Inflammatory macrophage treated with lipopolysaccharide for 4 hours (primary cell): ENCODE measurements at places on chromosomes 6 and 20.

DNA sequence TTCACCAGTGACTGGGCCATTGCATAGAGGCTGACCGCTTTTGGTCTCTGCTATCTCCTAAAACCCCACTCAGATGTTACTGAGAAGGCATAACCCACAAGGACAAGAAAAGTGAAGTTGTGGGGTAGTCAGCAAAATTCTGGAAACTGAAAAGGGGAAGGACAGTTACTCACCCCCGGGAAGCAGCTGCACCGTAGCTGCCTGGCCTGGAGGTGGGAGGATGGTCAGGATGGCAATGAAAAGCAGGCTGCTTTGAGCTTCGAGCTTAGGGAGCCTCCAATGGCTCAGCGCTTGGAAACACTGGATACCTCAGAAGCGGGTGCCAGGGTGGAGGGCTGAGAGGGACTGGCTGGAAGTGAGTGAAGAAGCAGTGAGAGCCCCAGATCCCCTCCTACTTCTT, 56.0 kb downstream of the KCNK5 start:
- DNase-seq, result peak; percentile 68

GRCh38 chr20:58233881-58234528, 5.6 kb upstream of the ANKRD60 start:
- peak; percentile 21 for DNase-seq

GRCh38 chr6:164546263-164546662, 763.1 kb downstream of the C6orf118 start:
- no peak for DNase-seq

DNA sequence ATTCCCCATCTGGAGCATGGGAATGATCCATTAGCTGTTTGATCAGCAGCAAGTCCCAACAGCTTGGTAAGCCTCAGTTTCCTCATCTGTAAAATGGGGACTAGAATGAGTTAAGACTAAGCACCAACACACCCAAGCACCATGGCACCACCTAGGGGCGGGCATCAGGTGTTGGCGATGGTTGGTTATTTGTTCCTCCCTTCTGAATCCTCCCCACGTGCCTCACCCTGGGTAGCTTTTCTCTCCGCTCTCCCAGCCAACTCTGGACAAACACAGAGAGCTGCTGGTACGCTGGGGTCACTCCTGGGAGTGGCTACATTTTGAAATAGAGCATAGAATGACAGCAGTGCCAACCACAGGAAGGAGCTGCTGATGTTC, 13.3 kb upstream of the ITPR3 start:
- DNase-seq, result no peak

GRCh38 chr20:10040070-10040975, 5.5 kb downstream of the ANKEF1 start:
- DNase-seq, result peak; percentile 74

DNA sequence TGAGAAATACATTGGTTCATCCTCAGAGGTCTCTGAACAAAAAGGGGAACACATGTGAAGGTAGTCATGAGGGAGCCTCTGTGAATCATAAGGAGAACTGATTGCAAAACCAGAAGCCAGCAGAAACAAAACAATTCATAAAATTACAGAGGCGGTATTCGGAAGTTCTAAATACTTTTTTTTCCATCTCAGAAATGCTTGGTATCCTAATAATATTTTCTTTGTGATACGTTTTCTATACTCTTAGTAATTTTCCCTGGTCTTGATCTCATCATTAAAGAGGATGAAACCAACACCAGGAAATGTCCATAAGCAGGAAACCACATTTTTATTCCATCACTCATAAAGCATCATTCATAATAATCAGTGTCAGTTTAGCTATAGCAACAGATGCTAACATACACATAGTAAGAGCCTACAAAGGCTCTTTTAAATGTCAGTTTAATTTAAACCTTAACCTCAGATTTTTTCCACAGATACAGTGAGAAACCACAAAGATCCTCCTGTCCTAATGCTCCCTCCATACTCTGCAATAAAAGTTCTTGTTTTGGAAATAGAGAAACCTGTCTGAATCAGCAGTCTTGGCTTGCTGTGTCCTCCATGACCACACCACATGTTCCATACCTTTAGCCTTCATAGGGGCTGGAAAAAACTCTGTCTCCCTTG, 29.2 kb downstream of the SGK1 start:
- DNase-seq, result peak; percentile 96

- DNase-seq, result no peak
Measured at GRCh38 chr6:138529478-138529877, 30.2 kb upstream of the NHSL1 start.

DNA sequence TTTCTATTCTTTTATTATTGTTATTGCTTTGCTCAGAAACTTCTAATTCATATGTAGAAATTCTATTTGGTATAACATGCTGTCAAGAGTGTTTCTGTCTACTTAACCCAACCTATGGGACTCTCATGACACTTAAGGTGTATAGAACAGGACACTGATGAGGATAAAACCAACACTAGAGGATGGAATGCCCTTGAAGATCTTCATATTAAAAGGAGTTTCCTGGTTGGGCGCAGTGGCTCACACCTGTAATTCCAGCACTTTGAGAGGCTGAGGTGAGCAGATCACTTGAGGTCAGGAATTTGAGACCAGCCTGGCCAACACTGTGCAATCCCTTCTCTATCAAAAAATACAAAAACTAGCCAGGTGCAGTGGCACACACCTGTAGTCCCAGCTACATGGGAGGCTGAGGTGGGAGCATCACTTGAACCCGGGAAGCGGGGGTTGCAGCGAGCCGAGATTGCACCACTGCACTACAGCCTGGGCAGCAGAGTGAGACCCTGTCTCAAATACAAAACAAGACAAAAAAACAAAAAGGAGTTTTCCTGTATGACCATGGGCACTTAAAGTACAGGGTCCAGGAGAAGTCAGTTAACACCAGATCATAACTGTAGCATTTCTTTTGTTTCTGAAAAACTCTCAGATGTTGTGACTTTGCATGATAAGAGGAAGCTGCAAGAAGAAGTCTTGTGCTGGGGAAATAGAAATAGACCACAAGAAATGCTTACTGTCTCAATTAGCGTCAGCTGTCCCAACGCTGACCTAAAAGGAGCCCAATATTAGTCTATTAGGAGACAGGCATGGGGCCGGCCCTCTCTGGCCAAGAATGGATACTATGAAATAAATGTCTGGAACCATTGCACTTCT, 38.9 kb upstream of the CD2AP start:
- peak; percentile 88 for DNase-seq

DNA sequence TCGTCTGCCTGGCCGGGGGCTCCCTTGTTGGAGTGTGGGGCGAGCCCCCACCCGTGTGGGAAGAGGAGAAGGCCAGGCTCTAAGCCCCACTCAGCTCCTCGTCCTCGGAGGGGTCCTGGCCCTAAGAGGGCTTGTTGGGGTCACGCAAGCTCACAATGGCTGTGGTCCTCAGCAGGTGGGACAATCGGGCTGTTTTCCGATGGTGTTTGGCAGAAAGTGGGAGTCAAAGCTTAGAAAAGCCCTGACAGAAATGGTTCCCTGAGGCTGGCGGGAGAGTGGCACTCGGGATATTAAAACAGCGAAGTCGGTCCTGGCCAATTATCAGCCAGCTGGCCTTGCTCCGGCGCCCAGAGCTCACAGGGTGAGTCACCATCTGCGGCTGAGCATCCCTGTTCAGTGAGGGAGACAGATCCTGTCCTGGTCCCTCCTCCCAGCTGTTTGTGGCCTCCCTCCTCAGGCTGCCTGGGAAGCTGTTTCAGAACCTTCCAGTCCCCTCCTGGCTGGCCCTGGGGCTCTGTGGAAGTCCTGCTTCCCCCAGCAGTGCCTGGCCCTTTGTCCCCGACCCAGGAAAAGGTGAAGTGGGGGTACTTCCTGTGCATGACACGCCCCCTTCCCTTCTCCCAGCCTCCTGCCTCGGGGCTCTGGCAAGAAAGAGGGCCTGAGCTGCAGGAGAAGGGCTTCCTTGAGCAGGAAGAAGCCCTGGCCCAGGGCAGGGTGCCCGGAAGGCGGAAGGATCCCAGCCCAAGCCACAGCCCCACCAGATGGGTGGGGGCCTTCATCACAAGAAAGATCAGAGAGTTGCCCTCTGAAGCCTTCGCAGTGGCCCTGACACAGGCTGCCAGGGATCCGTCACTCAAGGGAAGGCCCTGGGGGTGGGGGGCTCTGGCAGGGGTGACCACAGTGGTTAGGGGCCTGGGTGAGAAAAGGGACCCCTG, 53.6 kb upstream of the BHLHE23 start:
- DNase-seq, result no peak

GRCh38 chr20:41072190-41072863, 43.7 kb downstream of the TOP1 start:
- DNase-seq, result no peak

DNA sequence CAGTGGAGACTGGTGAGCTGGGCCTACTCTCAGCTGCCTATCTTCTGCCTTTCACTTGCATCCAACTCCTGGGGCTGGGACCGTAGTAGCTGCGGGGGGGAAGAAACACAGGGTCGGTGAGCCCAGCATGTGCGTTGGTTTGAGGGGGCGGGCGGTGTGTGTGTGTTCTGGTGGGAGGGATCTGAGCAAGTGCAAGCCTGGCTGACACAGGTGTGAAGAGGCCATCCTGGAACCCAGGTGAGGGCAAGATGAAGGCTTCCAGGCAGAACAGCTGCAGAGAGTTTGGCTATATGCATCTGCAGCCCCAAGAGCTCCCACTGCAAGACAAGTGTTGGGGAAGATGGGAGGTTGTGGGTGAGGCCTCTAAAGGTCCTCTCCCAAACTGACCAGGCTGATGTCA, 30.6 kb downstream of the MOCS1 start:
- no peak for DNase-seq

DNA sequence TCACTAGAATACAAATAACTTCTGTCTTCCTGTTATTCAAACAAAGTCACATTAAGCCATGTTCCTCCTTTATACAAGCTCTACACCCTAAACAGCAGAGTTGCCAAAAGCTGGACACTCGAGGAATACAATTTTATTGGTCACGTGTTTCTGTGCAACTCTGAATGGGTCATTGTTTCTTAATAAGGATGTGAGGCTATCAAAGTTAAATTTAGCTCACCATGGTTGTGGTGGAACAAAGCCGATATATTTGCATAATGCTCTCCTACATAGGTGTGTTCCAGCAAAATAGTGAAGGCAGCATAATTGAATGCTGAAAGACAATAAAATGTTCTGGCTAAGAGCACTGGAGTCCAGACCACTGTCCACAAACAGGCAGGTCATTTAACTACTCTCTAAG, 36.9 kb upstream of the CD2AP start:
- peak; percentile 62 for DNase-seq

- DNase-seq, result peak; percentile 5
Measured at GRCh38 chr6:140711019-140711613, 1336.7 kb upstream of the CITED2 start.

GRCh38 chr20:3543901-3544507, 73.2 kb downstream of the ATRN start:
- DNase-seq, result no peak

- DNase-seq, result no peak
Measured at GRCh38 chr6:114735025-114735735, 392.4 kb upstream of the HS3ST5 start.

DNA sequence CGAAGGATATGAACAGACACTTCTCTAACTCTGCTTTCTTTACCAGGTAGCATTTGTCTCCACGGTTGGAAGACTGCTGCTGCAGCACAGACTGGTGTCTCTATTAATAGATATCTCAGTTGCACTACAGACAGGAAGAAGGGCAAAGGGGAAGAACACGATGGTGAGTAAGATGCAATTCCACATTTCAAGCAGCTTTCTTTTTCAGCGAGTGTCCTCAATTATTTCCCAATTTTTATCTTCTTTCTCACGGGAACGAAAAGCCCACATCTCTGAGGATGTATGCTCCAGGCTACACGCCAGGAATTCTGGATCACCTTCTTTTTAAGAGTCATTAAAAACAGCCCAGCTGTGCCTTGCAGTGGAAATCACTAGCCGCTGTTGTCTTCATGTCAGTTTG, 311.6 kb upstream of the ECI2 start:
- peak; percentile 86 for DNase-seq

DNA sequence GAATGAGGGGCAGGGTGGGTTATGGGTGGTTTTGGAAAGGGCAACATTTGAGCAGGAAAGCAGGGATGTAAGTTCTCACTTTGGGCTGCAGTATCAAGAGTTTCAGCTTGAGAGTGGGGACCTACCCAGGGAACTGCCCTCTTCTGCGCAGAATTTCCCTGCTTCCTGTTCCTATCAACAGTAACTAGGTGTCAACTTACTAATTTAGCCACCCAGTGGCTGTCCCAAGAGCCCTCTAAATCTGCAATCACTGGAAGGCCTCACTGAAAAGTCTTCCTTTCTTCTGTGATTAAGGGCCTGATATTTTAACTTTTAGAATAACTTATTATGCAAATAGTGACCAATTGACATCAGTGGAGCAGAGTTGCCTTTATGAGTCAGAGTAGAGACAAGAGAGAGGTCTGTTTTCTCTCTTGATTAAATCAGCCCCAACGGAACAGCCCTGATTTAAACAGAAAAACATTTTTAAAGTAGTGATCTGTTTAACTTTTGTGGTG, 118.2 kb upstream of the RIPOR2 start:
- DNase-seq, result peak; percentile 84
